ENCODE measurements at places on chromosomes 11 and 22. TPM values are rescaled to one million over a fixed set of nuclear protein-coding genes. Genes with fewer than 3 reads are reported as not detected.
A peak's percentile ranks its signal among the peaks of the same experiment; 100 is the strongest.

DNA sequence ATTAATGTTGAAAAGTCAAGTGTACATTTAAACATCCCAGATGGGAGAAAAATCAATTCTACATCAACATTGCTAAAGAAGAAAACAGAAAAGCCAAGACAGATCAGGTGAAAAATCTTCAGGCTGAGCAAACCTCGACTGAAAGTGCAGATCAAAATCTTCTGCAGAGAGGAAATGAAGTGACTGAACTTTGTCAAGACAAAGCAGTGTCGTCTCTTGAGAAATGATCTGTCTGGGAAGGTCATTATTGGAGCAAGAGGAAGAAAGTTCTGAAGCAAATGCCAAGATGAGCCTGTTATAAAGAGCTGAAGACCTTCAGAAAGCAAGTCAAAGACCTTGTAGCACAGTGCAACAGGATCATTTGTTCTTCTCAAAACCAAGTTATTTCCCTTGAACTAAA is 5.8 kb upstream of the PLEKHB1 start:
- H3K27me3 ChIP-seq = peaks cover 3% of the 10 kb centered on the region
- DNase-seq = no peak
- H3K27ac ChIP-seq = no peak overlapping the region
- no peaks in the 10 kb centered on the region for H3K4me1 ChIP-seq

DNA sequence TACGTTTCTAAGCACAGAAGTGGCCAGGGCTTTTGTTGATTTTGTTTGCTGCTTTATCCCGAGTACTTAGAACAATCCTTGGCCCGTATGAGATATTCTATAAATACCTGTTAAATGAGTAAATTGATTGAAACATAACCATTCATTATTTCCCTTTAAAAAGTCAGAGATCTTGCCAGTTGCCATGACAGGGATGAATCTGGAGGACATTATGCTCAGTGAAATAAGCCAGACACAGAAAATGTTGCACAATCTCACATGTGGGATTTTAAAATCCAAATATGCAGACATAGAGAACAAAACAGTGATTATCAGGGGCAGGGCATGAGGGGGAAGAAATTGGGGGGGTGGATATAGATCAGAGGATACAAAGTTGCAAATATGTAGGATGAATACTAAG is 1240.1 kb downstream of the LRRC4C start:
- no peak for DNase-seq
- no peaks in the 10 kb centered on the region for H3K4me1 ChIP-seq

LRRC74B gene
- total RNA-seq = not detected

TNNT3 gene
- not detected for total RNA-seq

DNA sequence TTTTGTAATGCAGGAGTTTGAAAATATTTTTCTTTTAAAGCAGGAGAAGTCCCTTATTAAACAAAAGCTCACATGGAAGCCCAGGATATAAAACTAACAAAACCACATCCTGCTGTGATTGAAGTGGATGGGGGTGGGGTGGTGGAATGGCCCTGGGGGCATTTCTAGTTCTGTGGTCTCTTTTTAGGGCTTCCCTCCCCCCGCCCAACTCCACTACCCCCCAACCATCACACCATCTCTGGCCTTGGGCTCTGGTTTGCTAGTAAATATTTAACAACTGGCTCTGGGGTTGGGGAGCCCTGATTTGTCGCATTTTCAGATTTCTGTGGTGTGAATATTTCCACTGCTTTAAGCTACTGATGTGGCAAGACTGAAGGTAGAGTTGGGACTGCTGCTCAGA is 279.6 kb upstream of the PLET1 start:
- H3K4me3 ChIP-seq = no peak overlapping the region
- no peaks in the 10 kb centered on the region for H3K36me3 ChIP-seq
- H3K4me1 ChIP-seq = no peaks in the 10 kb centered on the region
- no peak for DNase-seq

GRCh38 chr11:64762674-64763525 is 3.1 kb upstream of the PYGM start:
- peaks cover 34% of the 10 kb centered on the region for H3K36me3 ChIP-seq
- no peak overlapping the region for H3K4me3 ChIP-seq
- no peak overlapping the region for H3K27ac ChIP-seq
- DNase-seq = peak; percentile 58
- no peaks in the 10 kb centered on the region for H3K27me3 ChIP-seq

DNA sequence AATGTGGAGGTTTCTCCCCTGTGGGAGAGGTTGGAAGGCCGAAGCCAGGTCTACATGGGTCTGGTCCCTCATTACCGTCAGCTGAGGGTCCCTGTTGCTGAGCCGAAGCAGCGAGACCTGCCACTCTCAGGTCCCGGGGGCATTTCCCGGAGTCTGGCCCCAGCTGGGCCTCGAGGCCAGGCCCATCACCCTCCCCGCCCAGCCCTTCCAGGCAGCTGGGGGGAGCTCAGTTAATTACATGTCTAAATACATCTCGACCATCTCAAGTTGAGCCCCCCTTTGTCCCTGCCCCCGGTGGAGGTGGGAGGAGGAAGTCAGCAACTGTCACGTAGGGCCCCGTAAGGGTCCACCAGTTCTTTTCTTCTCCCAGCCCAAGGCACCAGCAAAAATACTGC is 3.6 kb downstream of the CDKN1C start:
- no peak overlapping the region for H3K27ac ChIP-seq
- no peaks in the 10 kb centered on the region for H3K36me3 ChIP-seq
- DNase-seq = no peak
- no peak overlapping the region for H3K4me3 ChIP-seq

- H3K36me3 ChIP-seq = no peaks in the 10 kb centered on the region
- H3K4me3 ChIP-seq = no peak overlapping the region
Measured at GRCh38 chr22:31857247-31857646, 87.1 kb upstream of the YWHAH start.

PLAAT5 gene
- not detected for total RNA-seq

BEST1 gene
- 4.7 TPM for total RNA-seq

SEPTIN3 gene
- not detected for total RNA-seq

- H3K4me1 ChIP-seq = peaks cover 16% of the 10 kb centered on the region
- H3K36me3 ChIP-seq = no peaks in the 10 kb centered on the region
- peak; percentile 80 for DNase-seq
- H3K27me3 ChIP-seq = no peaks in the 10 kb centered on the region
- peak overlapping the region; percentile 32 for H3K27ac ChIP-seq
Measured at GRCh38 chr11:34356913-34357700, 703 bp downstream of the ABTB2 start.

GRCh38 chr22:32916025-32916424 is 114.5 kb downstream of the TIMP3 start:
- no peaks in the 10 kb centered on the region for H3K36me3 ChIP-seq
- H3K4me1 ChIP-seq = peaks cover 6% of the 10 kb centered on the region

DNA sequence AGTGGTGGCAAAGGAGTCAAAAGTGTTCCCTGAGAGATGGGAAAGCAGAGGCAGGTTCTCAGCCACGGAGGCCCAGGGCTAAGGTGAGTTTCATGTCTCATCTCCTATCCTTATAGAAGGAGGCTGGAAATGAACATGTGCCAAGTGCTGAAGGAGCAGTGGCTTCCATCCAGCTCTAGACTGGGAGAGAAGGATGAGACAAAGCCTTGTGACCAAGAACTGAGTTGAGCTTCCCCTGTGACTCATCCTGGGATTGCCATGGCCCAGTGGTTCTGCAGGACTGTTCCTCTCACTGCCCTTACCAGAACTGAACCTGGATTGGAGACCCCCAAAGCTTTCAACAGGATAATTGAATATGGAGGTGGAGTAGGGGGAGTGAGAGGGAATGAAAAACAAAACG is 16.7 kb upstream of the OR9Q1 start:
- no peaks in the 10 kb centered on the region for H3K36me3 ChIP-seq
- H3K27ac ChIP-seq = no peak overlapping the region
- H3K4me1 ChIP-seq = 0 out of 2 replicates have a peak, but pooled peaks cover 11% of the 10 kb centered on the region
- peak; percentile 86 for DNase-seq
- H3K4me3 ChIP-seq = no peak overlapping the region
- no peaks in the 10 kb centered on the region for H3K27me3 ChIP-seq

UBQLNL gene
- total RNA-seq = 0.32 TPM

DNA sequence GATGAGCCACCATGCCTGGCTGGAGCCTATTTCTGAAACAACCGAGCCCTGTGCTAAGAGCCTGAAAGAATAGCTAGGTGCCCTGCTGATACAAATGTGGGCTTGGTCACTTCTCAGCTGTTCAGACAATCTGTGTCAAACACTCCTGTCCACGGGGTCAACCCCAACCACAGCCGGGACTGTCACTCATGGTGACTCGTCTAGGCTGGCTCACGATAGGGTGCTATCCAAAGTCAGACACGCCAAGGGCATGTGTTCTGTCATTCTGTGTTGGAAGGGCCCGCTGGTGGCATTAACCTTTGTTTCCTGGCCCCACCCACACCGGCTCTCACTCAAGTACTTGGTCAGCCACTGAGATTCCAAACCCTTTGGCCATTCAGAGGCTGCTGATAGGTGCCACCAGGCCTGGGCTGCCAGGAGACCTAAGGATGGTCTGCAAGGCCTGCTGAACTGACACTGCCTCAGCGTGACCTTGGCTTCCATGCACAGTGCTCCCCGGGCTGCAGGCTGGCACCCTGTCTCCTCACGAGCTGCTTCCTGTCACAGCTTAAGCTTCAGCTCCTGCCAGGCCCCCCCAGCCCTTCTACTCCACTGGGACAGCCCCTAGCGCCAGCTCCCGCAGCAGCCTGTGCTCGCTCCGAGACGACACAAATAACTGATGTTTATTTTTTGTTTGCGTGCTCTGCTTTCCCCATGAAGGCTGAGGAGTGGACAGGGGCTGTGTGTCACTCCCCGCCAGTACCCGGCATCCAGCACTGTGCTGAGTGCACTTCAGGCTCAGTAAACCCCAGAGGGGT is 14.2 kb upstream of the CDC42BPG start:
- no peak overlapping the region for H3K27ac ChIP-seq
- H3K4me3 ChIP-seq = no peak overlapping the region
- peaks cover 47% of the 10 kb centered on the region for H3K4me1 ChIP-seq
- peaks cover 18% of the 10 kb centered on the region for H3K36me3 ChIP-seq
- DNase-seq = no peak

LDHAL6A gene
- total RNA-seq = not detected

DAGLA gene
- total RNA-seq = 2.3 TPM

GRCh38 chr11:30758012-30758411 is 171.9 kb upstream of the MPPED2 start:
- H3K4me1 ChIP-seq = no peaks in the 10 kb centered on the region
- peak; percentile 1 for DNase-seq
- no peaks in the 10 kb centered on the region for H3K36me3 ChIP-seq
- H3K27ac ChIP-seq = no peak overlapping the region
- H3K27me3 ChIP-seq = no peaks in the 10 kb centered on the region

TEX54 gene
- not detected for total RNA-seq

DNA sequence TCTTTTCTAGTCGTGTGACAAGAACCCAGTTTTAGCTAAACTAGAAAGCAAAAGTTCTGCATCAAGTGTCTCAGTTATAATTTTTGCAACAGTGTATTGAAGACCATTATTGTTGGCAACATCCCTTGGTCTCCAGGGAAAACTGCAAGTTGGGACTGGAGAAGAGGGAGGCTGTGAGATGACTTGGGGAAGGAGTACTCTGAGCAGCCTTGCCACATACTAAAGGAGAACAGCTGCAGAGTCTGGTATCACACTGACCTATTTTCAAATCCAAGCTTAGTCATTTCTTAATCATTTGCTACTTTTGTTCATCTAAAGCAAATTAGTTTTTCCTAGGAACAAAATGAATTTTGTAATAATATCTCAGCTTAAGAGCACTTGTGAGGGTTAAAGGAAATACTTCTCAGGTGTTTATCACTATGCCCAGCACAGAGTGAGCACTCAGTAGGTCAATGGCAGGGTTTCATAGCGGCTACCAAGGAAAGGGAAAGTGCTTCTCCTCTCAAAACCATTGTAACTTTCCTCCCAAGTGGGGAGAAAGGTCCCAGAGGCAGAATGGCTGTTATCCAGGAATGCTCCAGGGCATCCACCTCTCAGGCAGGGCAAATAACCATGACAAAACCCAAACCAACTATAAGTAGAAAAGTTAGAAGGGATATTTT is 247.1 kb downstream of the C11orf87 start:
- H3K27ac ChIP-seq = no peak overlapping the region
- H3K36me3 ChIP-seq = no peaks in the 10 kb centered on the region
- H3K27me3 ChIP-seq = peaks cover 3% of the 10 kb centered on the region
- H3K4me1 ChIP-seq = 0 out of 2 replicates have a peak, but pooled peaks cover 4% of the 10 kb centered on the region
- H3K4me3 ChIP-seq = no peak overlapping the region

DNA sequence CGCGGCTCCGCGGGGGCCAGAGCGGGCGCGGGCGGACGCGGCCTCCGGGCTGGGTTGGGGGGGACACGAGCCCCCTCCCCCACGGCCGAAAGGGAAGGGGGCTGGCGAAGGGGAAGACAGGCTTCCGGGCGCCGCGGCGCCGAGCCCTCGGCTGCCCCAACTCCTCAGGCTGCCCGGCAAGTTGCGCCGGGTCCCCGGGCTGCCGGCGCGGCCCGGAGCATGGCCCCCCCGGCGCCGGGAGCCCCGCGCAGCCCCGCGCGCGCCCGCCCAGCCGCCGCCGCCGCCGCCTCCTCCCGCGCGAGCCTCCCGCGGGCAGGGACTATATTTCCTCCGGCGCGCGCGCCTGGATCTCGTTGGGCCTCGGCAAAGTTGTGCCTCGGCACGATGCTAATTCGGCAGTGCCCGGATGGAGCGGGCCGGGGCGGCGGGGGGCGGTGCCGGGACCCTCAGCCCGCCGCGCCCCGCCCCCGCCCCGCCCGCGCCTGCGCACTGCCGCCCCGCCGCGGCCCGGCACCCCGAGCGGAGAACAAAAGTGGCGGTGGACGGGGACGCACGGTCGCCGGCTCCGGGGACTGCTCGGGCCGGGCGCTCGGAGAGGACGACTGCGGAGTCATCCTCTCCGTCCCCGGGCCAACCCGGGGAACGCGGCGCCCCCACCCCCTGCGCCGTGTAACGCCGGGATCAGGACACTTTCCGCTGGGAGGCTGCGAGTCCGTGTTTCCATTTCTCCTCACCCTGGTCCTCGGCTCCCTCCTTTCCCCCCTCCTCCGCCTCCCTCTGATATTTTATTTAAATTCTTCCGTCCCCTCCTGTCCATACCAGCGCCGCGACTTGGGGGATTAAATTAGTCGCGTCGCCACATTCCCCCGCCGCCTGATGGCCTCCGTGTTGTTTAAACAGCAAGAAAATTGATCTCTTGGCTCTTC is at the start of gene PHF21B:
Gene PHF21B (minus strand): TSS at position 400 of the 926 bp plus-strand sequence. CDS start 456 bp downstream, outside the sequence.
- H3K4me3 ChIP-seq = peak within 1 kb of the TSS; percentile 68
- H3K27me3 ChIP-seq = peaks cover 66% of the 10 kb centered on the region
- H3K36me3 ChIP-seq = no peaks in the 10 kb centered on the region
- no peak within 1 kb of the TSS for H3K27ac ChIP-seq

- H3K4me1 ChIP-seq = 0 out of 2 replicates have a peak, but pooled peaks cover 7% of the 10 kb centered on the region
- H3K36me3 ChIP-seq = no peaks in the 10 kb centered on the region
- peak; percentile 37 for DNase-seq
- H3K4me3 ChIP-seq = no peak overlapping the region
- no peaks in the 10 kb centered on the region for H3K27me3 ChIP-seq
Measured at GRCh38 chr11:76237914-76238313, 31.6 kb upstream of the WNT11 start.

OR10D3 gene
- total RNA-seq = not detected

FAM180B gene
- not detected for total RNA-seq

HEPN1 gene
- not detected for total RNA-seq

DNA sequence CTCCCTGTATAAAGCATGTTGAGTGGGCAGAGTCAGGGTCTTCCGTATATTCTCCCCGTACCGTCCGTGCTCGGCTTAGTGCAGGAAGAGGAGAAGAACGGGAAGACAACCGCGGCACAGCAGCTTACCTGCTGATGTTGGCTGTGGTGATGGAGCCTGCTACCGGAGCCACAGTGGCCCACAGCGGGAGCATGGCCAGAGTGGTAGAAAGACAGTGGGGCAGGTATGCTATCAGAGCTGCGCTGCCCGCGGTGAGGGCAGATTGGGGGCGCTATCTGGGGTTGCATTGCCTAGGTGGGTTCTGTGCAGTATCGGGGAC is 120.7 kb upstream of the VPREB1 start:
- peaks cover 25% of the 10 kb centered on the region for H3K27me3 ChIP-seq
- DNase-seq = no peak
- H3K27ac ChIP-seq = no peak overlapping the region
- H3K36me3 ChIP-seq = no peaks in the 10 kb centered on the region

All from GM23248 (cell line).